CD4-positive, alpha-beta T cell (primary cell): ENCODE measurements at places on chromosomes 2 and 18.

DNA sequence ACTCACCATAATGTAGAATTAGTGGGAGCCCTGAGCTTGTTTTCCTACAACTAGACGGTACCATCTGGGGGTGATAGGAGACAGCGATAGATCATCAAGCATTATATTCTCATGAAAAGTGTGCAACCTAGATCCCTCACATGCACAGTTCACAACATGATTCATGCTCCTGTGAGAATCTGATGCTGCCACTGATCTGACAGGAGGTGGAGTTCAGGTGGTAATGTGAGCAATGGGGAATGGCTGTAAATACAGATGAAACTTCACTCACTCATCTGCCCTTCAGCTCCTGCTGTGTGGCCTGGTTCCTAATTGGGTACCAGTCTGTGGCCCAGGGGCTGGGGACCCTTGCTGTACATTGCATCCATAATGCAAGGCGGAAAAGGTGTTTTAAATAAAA is 60.7 kb downstream of the USP34 start:
- no peak for DNase-seq

GRCh38 chr2:117686699-117687098 is 127.8 kb upstream of the DDX18 start:
- DNase-seq, result no peak

GRCh38 chr18:79692056-79692455 is 12.5 kb downstream of the CTDP1 start:
- DNase-seq, result no peak

DNA sequence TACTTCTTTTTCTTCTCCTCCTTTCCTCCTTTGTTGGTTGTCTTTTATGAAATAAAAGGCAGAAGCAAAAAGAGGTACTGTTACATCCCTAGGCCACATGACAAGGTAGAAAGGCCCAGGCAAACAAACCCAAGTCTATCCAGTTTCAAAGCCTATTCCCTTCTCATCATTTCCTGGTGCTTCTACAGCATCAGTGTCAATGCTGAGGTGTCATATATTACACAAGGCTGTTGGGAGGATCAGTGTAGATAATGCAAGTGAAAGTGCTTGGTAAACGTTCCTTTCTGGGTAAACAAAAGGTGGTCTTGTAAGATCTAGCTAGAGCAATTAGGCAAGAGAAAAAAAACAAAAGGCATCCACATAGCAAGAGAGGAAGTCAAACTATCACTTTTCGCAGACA is 64.9 kb downstream of the EVA1A start:
- DNase-seq, result no peak
